ENCODE measurements at places on chromosomes 4 and X. TPM values are rescaled to one million over a fixed set of nuclear protein-coding genes. Genes with fewer than 3 reads are reported as not detected.

Gene LRIT3
- 1.1 TPM for total RNA-seq

Gene WWC2
- total RNA-seq: 22.6 TPM

Gene NMU
- total RNA-seq: 2.9 TPM

Gene ASB12
- total RNA-seq: not detected

Gene DKK2
- total RNA-seq: 3.5 TPM

Gene TDO2
- 1.9 TPM for total RNA-seq

Gene CXorf65
- not detected for total RNA-seq

Gene BANK1
- 2.3 TPM for total RNA-seq

Gene PI4K2B
- 3.7 TPM for total RNA-seq

Gene SUPT20HL1
- total RNA-seq: not detected

Gene JAKMIP1
- 78.0 TPM for total RNA-seq

Gene PNMA3
- total RNA-seq: 64.2 TPM

Gene USP17L15
- not detected for total RNA-seq
